Motor neuron (in vitro differentiated cells): ENCODE measurements at places on chromosomes 7 and 10.

DNA sequence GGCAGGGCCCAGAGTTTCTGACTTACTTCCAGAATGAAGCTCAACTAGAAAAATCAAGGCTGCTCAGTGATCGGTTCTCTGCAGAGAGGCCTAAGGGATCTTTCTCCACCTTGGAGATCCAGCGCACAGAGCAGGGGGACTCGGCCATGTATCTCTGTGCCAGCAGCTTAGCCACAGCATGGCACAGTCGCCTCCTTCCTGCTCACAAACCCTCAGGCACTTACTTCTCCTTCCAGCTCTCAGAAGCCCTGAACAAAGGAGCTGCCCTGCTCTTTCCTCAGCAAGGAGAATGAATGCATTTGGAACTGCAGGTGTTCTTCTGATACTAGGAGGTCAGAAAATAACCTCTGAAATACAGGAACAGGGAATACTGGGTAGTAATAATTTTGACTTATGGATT is 219.7 kb upstream of the PRSS1 start:
- ATAC-seq: no peak

- ATAC-seq: no peak
These were observed 236.5 kb downstream of the ARL4A start for GRCh38 chr7:12923971-12924370.

DNA sequence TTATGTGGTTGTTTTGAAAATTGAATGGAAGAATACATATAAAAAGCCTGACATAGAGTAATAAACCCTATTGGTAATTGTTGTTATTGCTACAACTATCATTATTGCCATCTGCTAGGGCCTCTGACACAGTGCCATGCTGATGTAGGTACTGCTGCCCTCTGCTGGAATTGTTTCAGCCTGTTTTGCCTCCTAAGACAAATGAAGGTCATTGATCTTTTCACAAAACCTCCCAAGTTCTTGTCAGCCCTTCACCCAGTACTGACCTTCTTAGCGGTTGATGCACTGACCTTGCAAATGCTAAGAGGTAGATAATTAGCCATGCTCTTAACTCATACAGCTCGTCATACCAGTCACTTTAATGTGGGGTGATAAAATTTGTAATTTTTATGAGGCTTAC is 975.2 kb downstream of the SORCS1 start:
- peak; percentile 44 for ATAC-seq

- no peak for ATAC-seq
These were observed 16.1 kb downstream of the TECPR1 start for GRCh38 chr7:98235901-98236300.

DNA sequence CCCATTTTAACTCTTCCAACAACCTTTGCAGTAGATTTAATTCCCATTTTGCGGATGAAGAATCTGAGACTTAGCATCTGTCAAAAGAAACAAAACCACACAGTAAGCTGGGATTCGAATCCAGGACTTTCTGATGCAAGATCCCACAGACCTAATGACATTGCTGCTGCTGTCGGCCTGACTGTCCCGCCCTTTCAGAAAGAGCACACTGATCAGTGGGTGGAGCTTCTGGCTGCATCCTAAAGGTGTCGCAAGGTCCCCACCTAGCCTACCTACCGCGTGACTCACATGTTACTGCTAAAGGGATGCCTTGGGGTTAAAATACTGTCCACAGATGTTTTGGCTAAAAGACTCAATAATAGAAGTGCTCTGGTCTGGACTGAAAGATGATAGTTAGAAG is 134.7 kb downstream of the EMX2 start:
- ATAC-seq: no peak

- ATAC-seq: no peak
These were observed 36.9 kb downstream of the TAF3 start for GRCh38 chr10:7855205-7855604.

GRCh38 chr7:106717955-106718871 is 57.3 kb upstream of the CCDC71L start:
- ATAC-seq: peak; percentile 99

DNA sequence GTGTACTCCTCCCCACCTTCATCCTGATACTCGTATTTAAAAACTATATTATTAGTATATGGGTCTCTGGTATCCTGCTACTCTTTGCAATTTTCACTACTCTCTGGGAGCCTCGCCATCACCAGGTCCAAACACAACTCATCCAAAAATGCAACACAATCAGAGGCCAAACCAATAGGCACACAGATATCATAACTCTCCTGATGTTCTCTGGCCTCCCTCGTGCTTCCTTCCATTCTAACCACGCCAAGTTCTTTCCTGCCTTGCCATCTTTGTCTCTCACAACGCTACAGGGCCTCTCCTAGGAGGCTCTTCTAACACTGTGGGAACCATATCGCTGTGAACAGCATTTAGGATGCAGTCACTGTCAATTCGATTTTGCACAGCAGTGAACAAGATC is 7.3 kb downstream of the RHEB start:
- ATAC-seq: no peak

- ATAC-seq: no peak
These were observed 67.9 kb upstream of the AFAP1L2 start for GRCh38 chr10:114471906-114472876.

- no peak for ATAC-seq
These were observed 17.5 kb downstream of the KIAA1549 start for GRCh38 chr7:138963675-138964074.

DNA sequence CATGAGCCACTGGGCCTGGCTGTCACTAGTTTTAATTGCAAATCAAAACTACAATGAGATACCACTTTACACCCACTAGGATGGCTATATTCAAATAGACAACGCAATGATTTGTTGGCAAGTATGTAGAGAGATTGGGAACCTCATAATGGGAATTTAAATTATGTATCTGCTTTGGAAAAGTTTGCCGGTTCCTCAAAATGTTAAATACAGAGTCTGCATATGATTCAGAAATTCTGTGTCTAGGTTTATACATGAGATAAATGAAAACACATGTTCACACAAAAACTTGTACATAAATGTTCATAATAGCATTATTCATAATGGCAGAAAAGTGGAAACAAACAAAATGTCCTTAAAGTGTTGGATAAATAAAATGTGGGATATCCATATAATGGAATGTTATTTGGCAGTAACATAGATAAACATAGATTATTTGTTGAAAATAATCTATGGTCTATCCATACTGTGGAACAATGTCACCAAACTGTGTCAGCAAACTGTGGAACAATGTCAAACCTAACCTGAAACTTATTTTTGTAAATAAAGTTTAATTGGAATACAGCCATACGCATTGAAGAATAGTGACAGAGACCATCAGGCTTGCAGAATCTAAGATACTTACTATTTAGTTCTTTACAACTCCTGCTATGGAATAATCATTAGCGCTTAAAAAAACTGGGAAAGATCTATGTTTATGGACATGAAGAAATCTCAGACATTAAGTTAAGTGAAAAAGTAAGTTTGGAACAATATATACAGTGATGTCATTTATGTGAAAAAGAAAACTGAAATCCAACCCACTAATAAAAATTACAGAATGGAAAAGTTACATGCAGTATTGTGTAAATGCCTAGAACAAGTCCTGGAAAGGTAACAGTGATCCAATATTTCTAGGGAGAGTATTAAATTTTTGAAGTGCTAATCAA is 70.9 kb downstream of the CCDC7 start:
- peak; percentile 76 for ATAC-seq

GRCh38 chr10:60753152-60753551 is 25.1 kb upstream of the CDK1 start:
- ATAC-seq: no peak

DNA sequence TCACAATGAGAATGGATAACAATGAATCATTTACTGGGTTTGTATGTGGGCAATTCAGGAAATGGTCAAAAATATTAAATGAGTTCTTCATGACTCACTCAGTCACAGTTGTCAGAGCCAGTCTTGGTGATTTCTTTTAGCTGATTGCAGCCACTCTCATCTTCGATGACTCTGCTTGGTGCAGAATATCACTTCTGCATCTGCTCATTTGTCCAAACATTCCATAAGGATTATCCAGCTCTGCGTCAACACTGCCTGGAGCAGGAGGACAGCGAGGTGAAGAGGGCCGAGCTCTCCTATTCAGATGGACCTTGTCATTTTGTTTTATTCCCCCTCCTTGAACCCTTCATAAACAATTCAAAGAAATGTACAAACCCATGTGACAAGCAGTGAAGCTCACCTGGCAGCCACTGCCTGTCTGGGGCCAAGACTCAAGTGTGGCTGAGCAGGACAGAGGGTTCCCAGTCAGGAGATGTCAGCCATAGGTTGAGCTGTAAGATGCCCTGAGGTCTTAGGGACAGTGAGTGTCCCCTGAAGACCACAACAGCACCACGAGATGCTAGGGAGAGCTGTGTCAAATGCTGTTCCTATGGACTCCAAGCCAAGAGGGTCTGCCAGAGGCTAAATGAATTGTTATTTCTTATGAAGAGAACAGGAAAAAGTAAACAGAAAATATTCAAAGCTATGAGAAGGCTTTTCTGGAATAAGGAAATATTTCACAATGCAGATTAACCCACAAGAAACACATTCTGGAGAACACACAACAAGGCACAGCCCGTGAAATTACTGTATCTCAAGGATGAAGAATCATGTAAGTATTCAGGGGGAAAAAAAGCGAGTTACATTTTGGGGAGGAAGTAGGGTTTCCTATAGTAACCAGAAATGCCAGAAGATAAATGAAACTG is 33.1 kb upstream of the EGFR start:
- ATAC-seq: no peak

DNA sequence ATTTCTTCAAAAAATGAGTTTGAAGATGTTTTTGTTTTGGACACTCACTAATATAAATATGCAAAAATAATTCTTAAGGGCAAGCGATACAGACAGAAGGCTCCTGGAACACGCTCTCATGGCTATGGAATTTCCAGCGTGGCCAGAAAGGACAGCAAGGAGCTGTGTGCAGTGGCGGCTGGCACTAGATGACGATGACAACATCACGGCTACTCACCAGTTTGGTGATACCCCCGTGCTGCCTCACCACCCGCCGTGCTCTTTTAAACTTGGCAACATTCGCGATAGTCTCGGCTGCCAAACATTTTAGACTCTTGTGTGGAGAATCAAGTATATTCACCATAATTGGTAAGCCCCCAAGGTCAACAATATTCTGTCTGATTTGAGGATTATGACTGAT is 54.9 kb downstream of the ODAD2 start:
- no peak for ATAC-seq

GRCh38 chr7:44922351-44922694 is 37.0 kb upstream of the PURB start:
- no peak for ATAC-seq

GRCh38 chr10:30587522-30588031 is 42.0 kb downstream of the LYZL2 start:
- ATAC-seq: no peak

GRCh38 chr10:10471758-10472157 is 545.9 kb upstream of the CELF2 start:
- ATAC-seq: no peak

DNA sequence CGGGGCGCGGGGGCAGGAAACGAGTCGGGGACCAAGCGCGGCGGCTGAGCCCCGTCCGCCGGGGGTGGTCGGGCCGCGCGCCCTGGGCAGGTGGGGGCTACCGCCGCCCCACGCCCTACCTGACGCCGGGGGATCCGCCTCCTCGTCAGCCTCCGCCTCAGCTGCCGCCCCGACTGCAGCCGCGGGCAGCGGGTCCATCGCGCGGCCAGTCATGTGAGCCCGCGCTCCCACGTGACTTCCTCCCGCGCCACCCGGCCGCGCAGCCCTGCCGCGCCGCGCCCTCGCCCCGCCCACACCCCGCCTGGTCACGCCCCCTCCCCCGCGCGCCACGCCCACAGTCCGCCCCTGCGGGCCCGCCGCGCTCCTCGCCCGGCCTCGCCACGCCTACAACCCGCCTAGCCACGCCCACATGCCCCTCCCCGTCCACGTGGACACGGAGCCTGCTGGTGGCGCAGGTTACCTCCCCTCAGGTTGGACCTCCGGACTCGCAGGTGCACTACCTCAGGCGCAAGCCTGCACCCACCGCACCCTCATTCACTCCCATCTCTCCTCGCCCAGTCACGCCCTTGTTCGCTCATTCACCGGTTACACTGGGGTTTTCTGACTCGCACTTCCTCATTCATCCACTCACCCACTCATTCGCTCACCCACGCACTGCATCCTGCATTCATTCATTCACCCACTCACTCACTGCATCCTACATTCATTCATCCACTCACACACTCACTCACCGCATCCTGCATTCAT is at the start of gene SNX8:
Gene SNX8 (minus strand): TSS at position 233 of the 747 bp plus-strand sequence. CDS start 20 bp downstream, at position 213.
- peak; percentile 91 for ATAC-seq

DNA sequence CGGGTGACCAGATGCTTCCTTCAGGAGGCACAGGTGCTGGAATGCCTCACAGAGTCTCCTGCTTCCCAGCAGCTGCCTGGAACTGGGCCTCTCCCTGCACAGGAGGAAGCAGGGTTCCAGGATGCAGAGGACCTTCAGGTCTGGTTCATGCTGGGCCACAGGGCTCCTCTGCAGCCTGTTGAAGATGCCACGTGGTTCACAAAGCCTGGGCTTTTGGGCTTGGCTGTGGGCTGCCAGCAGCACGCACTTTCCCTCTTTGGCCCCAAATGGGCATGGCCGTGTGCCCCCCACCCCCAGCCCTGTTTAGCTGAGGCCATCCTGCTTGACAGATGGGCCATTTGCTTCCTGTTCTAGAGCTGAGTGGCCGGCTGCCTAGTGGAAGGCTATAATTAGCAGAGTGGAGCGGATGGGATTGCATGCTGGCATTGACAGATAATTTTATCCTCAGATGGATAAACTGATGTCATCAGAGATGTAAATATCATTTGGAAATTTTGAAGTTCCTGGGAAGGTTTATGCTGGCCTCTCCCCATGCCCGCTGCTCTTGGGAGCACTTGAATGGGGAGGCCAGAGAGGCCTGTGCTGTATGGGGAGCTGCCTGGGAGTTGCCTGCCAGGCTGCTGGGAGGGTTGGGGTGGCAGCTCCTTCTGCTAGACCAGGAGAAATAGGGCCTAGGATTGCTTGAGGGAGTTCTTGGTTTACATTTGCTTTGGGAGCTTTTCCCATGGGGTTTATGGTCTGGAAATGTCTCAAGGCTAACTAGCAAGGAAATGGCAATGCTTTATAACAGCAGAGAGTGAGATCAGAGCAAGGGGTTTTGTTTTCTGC is 28.2 kb downstream of the TSPAN15 start:
- ATAC-seq: peak; percentile 86

GRCh38 chr7:94298943-94299342 is 95.8 kb upstream of the COL1A2 start:
- no peak for ATAC-seq

GRCh38 chr10:37478381-37478780 is 353.0 kb downstream of the ANKRD30A start:
- no peak for ATAC-seq

- ATAC-seq: no peak
These were observed 12.0 kb upstream of the NDST2 start for GRCh38 chr10:73823391-73823790.

- peak; percentile 27 for ATAC-seq
These were observed 37.4 kb downstream of the TSPAN14 start for GRCh38 chr10:80491251-80492102.
